ENCODE measurements at places on chromosomes 6 and 20.

- DNase-seq: no peak
These were observed 6.9 kb upstream of the HELZ2 start for GRCh38 chr20:63580796-63581461.

DNA sequence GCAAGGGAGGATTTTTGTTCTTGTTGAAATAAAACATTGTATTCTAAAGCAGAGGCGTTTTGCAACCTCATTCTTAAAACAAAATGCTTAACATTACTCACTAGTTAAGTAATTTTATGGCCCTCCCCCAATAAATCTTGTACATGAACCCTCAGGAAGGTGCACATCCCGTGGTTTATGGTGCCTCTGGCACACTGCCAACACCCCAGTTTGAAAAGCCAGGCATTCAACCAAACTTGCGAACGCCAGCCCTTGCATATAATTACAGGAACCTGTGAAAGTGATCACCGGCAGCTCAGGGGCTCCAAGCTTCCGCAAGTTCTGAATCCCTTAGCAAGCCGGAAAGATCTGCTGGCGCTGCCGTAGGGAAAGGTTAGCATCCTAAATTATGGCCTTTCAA, 1109.0 kb upstream of the FLRT3 start:
- DNase-seq: no peak

GRCh38 chr20:6595704-6596103, 171.8 kb upstream of the BMP2 start:
- no peak for DNase-seq

DNA sequence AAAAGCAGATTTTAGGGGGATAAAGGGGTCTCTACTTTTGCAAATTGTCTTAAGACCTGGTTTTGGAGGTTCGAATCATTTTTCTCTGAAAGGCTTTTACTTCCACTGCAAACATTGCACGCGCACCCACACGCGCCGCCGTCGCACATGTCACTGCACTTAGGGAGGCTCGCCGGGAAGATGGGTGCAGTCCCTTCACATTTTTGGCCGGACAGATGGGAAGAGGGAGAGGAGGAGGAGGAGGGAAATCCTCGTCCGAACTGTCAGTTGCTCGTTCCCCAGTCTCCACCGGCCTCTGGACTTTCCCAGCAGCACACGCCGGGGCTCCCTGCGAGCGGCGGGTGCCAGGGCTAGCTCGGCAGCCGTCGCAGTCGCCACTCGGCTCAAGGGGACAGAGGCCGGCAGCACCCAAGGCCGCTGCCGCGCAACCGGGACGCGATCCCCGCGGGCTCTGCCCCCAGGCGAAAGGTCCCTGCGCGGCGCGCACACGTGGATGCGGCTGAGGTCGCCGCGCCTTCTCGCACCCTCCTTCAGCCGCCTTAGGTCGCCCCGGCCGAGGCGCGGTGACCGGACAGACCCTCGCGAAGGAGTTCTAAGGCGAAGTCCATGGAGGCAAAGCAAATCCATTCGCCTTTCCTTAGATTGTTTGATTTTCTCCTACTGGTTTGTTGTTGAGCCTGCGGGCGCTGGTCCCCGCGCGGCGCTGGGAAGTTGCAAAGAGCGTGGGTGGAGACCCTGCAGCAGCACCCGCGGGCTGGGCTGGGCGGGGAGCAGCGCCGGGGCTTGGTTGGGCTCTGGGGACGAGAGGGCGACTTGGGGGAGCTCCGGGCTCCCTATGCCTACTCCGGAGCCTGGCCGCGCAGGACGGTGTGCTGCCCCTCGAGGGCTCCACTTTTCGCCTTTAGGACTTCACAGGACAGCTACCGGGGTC, 1.2 kb downstream of the MYB start:
- DNase-seq: no peak

- no peak for DNase-seq
These were observed 37.2 kb upstream of the RNF24 start for GRCh38 chr20:4052554-4052953.

DNA sequence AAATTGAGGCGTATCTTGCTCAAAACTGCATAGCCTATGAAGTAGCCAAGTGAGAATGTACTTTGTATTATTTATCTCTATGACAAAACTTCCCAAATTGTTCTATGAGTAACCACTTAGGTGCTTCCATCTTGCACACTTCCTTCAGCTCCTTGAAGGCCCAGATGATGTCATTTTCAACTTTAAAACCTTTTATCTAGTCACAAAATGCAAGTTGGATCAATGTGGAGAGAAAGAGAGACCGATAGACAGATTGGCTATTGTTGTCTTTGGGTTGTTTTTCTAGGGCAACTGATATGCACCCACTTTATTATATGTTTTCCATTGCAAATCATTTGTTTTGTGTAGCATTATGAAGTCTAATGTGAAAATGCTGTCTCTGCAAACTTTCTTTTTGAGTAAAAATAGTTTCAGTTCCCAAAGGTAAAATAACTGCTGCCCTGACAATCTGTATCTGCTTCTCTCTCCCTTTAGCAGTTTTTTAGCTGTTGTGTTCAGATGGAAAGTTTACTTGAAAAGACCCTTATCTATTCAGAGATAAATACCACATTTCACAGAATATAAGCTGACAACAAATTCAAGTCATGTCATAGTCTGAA, 73.7 kb upstream of the CITED2 start:
- no peak for DNase-seq

DNA sequence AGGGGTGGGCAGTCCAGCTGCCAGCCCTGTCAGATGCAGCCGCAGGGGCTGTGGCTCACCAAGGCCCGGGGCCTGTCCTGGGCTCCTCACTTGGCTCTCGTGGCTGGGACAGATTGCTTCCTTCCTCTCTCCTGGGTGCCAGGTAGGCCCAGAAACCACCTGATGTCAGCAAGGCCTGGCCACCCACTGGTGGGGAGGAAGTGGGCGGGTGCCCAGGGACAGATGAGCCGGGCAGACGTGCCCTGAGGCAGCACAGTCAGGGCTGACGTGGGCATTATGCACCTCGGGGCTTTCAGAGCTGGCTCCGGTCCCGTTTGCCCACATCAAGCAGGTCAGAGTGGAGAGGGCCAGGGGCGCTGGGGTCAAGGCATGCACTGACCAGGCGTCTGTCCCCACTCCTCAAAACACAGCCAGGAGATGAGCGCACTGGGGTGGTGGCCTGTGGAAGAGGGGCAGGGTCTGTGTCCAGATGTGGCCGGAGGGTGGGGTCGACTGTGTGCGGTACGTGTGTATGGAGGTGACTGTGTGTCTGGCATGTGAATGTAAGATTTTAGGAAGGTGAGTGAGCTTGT, 133.2 kb upstream of the PTPN1 start:
- DNase-seq: no peak

- DNase-seq: no peak
These were observed 4.2 kb downstream of the PSMF1 start for GRCh38 chr20:1122388-1123315.

- DNase-seq: no peak
These were observed 1093.5 kb upstream of the ADGRB3 start for GRCh38 chr6:67541586-67541985.

DNA sequence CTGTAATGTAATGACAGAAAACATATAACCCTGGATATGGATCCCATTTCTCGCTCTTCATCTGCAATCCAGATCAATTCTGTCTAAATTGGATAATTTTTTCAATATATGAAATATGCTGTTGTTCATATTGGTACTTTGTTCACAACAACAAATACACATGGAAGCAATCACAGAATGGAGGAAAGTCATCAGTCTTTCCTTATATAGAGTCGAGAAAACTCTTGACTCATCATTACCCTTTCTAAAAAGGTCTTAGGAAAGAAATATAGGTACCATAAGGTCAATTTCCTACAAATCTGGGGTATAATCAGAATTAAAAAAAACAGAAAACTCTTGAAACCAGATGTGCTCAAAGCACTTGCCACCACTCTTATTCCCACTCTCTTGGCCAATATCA, 677.6 kb upstream of the ID4 start:
- DNase-seq: no peak

- DNase-seq: no peak
These were observed 27.3 kb downstream of the MAPK14 start for GRCh38 chr6:36054956-36055355.

- no peak for DNase-seq
These were observed 41.7 kb downstream of the SLC16A10 start for GRCh38 chr6:111129013-111129412.

DNA sequence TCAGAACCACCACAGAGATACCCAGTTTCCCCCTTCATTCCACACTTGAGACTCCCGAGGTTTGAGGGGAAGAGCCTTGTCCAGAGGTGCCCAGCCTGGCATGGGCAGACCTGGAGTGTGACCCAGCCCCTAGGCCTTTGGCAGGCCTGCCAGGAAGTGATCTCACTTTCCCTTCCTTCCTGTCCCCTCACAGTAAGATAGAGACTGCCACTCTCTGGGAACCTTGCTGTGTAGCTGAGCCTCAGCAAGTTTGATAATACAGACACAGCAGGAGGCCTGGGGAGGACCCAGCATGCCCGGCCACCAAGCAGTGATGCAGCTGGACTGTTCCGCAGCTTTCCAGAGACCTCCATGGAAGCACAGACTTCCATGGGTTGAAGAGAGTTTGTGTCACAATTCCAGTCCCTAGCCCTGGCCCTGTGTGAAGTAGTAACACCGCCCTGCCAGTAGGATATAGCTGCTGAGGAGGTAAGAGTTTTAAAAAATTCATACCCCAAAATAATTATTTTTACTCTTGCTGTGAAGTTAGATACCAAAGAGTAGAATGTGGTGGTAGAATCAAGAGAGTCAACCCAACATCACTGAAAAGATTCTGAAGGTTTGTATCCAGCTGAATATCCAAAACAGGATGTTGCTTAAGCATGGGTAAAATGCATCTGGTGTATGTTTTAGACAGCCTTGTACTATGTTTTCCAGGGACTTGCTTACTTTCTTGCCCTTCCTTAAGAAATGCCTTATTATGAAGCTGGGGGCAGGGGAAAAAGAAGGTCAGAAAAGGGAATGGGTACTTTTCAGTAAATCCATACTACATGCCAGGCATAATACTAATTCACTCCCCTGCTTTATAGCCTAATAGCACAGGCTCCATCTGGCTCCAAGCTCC, 16.3 kb downstream of the PKIG start:
- no peak for DNase-seq

- DNase-seq: no peak
These were observed 764.1 kb upstream of the MMS22L start for GRCh38 chr6:98047164-98047563.

DNA sequence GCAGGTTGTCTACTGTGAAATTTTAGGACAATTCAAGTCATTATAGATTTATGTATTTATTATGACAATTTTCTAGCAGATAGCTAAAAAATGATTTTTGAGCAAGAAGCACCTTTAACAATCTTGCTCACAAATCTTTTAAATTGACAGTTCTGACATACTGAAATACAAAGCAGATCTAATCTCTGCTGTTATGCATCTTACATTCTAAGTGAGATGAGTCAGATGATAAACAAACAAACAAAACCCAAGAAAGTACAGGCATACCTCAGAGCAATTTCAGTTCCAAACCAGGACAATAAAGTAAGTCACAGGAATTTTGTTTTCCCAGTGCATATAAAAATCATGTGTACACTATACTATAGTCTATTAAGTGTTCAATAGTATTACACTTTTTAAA, 430.7 kb upstream of the PTCHD4 start:
- no peak for DNase-seq
